ENCODE measurements at places on chromosomes 7 and 10.

DNA sequence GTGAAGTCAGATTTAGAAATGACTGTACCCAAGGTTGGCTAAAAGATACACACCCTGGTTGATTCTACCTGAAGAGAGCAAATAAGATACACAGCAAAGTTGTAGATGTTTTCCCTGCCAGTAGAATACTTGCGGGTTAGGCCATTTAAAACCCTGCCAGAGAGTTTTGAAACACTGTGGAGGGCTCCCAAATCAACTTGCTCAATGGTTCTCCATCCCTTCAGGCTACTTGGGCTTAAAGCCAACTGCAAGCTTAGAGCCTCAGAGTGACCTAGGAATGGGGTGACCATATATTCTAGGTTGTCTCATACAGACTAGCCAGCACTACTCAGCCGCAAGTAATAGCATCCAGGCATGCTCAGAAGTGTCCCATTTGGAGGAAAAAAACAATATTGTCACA is 10.0 kb downstream of the CAV1 start:
- DNase-seq: no peak

DNA sequence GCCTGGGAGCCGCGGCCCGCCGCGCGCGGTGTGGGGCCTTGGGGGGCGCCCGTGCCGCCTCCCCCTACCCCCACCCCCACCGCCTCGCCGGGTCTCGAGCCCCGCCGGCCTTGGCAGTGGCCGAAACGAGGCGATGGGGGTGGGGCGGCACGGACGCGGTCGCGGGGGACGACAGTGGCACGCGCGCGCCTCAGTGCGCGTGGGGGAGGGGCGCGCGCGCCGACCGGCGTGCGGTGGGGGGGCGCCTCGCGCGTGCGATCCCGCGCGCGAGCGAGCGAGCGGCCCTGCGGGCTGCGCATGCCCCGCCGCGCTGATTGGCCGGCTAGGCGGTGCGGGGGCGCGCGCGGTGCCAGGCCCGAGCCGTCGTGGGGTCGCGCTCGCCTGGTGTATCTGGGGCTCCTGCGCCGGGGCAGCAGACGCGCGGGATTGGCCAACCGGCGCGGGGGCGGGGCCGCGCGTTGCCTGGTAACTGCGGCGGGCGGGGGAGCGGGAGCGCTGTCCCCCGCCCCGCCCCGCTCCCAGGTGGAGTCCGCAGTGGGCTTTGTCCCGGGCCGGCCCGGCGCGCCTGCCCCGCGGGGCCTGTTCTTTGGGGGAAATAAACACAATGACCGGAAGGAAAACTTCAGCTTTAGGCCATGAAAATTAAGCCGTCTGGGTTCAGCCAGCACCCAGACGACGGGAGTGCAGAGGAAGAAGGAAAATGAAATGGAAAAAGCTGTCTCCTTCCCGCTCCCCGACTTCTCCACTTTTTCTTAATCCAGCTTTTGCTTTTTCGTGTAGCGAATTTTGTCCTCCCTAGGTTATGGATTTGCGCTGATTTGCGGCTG is 873 bp downstream of the GTF2I start:
- DNase-seq: peak; percentile 96

- DNase-seq: no peak
These were observed 49.9 kb upstream of the UCN3 start for GRCh38 chr10:5314840-5315239.

DNA sequence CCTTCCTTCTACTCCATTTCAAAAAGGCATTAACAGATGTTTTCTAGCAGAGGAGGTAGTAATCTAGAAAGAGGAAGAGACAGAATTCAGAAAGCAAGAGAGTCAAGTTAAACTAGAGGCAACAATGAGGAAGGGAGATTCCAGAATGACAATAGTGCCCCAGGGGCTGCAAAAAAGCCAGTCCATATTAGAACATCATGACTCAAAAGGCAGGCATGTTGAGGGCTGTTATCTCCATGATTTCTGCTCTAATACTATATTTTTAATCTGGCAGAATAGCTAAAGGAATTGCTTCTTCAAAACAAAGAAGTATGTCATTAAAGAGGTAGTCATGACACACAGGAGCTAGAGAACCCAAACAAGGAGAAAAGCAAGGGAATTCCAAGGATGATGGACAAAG is 599.6 kb downstream of the INHBA start:
- no peak for DNase-seq

GRCh38 chr10:96683065-96683464 is 37.2 kb downstream of the PIK3AP1 start:
- DNase-seq: no peak

- no peak for DNase-seq
These were observed 64.8 kb upstream of the VIPR2 start for GRCh38 chr7:159209429-159209828.

GRCh38 chr7:134660961-134661376 is 14.3 kb downstream of the BPGM start:
- DNase-seq: no peak

DNA sequence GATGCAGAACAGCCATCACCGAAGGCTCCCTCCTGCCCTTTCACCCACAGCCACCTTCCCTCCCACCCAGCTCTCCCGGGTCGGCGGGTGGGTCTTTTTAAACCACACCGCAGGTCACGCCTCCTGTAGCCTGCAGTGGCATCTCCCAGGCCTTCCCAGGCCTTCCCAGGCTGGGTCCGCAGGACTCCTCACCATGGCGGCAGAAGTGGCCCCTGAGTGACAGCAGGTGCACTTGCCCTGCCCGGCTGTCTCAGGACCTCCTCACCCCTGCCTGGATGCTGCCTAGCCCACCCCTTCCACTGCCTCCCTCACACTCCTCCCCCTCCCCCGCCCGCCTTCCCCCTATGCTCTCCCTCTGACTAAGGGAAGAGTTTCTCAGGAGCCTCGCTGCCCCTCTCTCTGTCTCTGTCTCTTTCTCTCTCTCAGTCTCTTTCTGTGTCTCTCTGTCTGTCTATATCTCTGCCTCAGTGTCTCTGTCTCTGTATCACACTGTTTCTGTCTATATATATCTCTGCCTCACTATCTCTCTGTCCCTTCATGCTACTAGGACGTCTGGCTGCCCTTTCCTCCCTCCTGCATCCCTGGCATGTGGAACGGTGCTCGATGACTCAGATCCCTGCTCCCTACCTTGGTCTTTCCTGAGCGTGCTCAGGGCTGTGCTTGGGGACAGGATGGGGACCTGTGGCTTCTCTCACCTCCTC is 57.5 kb downstream of the GLRX3 start:
- no peak for DNase-seq
